AG04450 (cell line): ENCODE measurements at places on chromosomes 4 and X. TPM values are rescaled to one million over a fixed set of nuclear protein-coding genes. Genes with fewer than 3 reads are reported as not detected.

DNA sequence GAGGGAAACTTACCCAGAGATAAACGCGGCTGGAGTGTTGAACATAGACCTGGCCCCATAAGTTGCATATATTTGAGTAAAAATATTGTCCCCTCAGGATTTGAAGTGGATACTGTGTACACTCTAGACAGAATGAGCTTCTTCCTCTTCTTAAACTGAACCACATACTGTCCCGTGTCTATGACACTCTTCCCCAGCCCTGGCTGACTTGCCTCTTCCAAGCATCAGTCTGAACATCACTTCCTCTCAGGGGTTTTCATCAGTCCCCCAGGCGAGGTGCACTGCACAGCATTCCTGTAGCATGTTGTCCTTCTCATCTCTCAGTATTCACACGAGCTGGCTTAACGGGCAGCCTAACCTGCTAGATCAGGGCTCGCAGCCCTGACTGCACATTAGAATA, 80.5 kb upstream of the TMEM150C start:
- no peak for DNase-seq

DNA sequence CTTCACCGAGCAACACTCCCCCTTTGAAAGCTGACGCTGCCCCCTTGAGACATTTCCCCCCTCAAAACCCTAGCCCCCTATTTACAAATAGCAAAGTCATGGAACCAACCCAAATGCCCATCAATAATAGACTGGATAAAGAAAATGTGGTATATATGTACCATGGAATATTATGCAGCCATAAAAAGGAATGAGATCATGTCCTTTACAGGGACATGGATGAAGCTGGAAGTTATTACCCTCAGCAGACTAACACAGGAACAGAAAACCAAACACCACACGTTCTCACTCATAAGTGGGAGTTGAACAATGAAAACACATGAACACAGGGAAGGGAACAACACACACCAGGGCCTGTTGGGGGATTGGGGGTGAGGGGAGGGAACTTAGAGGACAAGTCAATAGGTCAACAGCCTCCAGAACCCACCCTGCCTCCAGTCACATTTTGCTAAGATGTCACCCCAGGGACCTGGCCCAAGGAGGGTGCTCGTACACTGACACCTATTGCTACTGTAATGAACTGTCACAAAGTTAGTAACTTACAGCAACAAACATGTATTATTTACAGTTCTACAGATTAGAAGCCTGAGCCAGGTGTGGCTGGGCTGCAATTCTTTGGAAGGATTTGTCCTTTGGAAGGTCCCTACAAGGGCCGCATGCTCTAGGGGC, 20.6 kb downstream of the SCD5 start:
- DNase-seq: no peak

DNA sequence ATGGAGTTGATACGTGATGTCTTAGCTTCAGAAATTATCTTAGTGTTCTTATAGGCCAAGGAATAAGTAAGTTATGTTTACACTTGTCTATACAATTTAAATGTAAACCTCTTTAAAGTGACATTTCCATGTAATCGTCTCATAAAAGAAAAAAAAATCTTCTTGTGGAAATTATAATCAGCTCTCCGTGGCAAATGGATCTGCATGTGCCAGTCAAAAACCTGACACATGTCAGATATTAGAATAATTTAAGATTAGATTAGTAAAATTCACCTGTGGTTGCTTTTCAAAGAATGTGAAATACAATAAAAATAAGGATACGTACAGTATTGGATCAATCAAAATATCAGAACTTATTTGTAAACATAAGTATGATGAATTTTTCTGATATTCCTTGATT, 263.9 kb downstream of the ADAMTS3 start:
- no peak for DNase-seq

DNA sequence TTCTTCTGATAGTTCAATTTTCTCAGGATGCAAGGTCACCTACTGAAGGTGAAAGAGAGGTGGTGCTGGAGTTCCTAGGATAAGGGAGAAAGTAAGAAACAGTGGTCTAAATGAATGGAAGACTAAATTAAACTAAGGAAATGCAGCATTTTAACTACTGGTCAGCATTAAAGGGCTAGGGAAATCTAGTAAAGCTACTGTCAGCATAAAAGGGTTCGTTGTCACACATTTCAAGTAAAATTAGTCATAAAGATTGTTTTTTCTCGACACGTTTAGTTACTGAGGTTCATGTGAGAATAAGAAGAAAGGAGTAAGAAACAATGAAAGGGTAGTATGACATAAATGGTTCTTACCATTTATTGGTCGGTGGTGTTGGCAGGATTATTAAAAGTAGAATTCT, 40.0 kb upstream of the COX18 start:
- no peak for DNase-seq

DNA sequence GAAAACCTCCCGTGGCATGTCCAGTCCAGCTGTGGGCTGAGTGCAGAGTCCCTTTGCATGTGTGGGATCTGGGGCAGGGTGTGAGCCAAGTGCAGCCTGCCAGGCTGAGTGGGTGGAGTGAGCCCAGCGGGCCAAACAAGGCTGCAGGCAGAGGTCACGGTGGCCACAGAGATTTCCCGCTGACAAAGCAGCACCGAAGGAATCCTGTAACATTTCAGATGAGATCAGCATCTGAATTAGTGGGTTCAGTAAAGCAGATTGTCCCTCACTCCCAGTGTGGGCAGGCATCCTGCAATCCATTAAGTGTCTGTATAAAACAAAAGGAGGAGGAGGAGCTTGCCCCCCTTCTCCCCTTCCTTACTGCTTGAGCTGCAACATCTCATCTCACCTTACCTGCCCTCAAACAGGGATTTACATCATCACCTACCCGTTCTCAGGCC, 324.4 kb downstream of the FAT4 start:
- DNase-seq: no peak

CLNK gene
- not detected in 2 replicates for polyA plus RNA-seq

IQCM gene
- 0.05 TPM in 1 of 2 replicates, not detected in the other for polyA plus RNA-seq

LIAS gene
- 8.6 and 13.1 TPM in 2 replicates for polyA plus RNA-seq

OPRPN gene
- polyA plus RNA-seq: not detected in 2 replicates

- no peak for DNase-seq
Measured at GRCh38 chr4:126123611-126124325, 809.0 kb downstream of the FAT4 start.

GRCh38 chr4:2939383-2940243, 23.6 kb downstream of the NOP14 start:
- no peak for DNase-seq

DNA sequence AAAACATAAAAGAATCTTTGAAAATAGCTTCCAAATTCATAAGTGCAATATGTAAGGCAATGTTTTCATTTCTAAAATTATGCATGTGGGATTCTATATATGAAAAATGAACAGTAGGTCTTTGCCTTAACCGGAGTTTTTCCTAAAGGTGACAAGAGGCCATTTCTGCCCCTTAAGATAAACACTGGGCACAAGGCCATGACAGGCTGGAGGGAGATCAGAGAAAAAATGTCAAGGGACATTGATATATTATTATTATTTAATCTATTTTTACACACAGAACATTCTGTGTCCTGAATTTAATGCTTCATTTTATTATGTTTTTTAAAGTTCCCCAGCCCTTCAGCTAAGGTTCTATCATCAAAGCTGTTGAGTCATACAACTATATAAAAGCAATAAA, 118.8 kb downstream of the CHM start:
- DNase-seq: no peak

DNA sequence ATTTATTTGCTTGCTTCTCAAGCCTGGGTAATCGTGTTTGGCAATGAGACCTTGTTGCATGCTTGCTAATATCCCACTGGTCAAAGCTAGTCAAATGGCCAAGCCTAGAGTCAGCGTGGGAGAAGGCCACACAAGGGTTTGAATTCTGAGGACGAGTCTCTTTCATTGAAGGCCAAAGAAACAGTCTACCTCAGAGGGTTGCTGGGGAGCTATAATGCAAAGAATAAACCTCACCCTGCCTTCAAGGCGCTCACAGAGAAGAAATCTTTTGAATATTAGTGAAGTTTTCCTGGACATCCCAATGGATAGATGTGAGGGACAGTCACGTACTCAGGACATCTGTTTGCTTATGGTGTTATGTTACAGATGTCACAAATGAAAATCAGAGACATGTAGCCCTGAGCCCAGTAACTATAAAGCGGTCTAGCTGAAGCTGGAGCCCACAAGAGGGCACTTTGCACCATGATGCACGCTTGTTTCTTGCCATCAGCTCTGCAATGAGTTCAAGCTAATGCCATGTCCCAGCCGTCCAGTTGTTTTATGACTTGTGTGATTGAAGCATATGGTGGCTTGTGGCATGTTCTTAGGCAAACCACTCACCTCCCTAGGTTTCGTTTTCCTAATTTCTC, 1.1 kb upstream of the TLR3 start:
- no peak for DNase-seq

PLXNB3 gene
- 4.6 and 5.5 TPM in 2 replicates for polyA plus RNA-seq

TMEM255A gene
- polyA plus RNA-seq: 0.04 and 0.05 TPM in 2 replicates

GRCh38 chr4:39030725-39031124, 1.5 kb downstream of the TMEM156 start:
- no peak for DNase-seq

CT45A10 gene
- polyA plus RNA-seq: not detected in 2 replicates

GRCh38 chrX:118675326-118675965, 52.0 kb upstream of the IL13RA1 start:
- no peak for DNase-seq
